ENCODE measurements at places on chromosomes 7 and 10.

DNA sequence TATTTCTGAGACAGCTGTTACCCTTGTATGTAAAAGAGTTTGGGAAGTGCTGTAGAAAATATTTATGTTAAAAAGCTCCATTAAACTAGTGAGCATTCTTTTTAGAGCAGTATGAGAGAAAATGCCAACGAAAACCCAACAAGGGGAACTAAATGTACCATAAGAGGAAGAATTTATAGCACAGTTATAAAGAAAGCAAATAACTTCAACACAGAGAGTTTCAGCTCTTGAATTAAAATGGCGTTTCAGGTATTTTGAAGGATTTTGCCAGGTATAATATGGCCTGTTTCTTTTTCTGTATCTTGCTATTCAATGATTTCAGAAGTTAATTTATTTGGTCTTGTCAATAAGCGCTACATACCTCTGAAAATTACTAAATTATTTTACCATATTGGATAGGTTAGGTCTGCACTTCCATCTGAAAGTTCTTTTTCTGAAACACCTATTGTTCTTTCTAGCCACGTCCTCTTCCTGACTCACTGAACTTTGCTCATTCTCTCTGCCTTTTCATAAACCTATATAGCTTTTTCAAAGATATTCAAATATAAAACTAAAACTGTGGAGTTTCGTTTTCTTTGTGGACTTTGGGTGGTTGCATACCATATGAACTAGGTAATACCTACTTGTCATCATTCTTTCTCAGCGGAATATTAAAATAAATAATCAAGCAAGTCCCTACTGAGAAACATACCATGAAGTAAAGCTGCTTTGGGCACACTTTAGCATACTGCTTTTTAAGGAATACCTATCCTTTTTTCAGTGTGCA lies 136.1 kb downstream of the SEMA3A start:
- no peak for DNase-seq

DNA sequence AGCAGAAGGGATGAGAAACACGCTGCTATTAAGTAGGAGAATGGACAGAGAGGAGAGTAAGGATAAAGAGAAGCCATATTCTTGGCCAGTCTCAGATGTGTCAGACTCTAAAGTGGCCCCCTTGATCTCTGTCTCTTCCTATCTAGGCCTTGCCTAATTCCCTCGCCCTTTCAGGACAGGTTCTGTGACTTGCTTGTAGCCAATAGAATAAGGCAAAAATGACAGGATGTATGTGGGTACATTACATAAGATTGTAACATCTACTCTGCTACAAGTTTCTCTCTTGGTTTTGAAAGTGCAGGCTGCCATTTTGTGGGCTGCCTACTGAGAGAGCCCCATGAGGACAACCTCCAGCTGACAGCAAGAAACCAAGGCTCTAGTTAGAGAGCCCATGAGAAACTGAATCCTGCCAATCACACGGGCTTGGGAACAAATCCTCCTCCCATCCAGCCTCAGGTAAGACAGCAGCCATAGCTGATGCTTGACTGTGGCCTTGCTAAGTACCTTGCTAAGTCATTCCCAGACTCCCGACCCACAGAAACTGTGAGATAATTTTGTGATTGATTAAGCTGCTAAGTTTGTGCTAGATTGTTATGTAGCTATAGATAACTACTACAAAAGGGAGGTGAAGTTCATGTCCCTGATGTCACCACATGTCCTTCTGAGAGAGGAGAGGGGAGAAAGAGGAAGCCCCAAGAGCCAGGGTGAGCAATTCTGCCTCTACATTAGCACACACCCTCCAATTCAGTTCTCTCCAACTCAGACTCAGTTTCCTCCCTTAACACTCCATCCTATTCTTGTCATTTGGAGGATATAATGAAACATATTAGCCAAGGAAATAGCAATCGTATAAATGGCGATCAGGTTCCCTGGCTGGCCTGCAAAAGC lies 185.5 kb downstream of the SGMS1 start:
- DNase-seq: no peak

GRCh38 chr10:97173036-97173435 lies 12.7 kb downstream of the SLIT1 start:
- DNase-seq: no peak

DNA sequence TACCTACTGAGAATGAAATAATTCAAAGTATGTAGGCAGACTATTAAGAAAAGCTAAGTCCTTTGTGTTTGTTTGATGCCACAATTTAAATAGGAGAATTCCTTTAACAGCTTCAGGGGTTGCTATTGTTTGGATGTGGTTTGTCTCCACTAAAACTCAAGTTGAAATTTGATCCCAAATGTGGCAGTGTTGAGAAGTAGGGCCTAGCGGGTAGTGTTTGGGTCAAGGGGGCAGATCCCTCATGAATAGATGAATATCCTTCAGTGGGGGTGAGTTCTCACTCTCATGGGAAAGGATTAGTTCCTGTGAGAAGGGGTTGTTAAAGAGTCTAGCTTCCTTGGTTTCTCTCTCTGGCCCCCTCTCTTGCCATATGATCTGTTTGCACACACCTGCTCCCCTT lies 97.0 kb downstream of the HGF start:
- no peak for DNase-seq

DNA sequence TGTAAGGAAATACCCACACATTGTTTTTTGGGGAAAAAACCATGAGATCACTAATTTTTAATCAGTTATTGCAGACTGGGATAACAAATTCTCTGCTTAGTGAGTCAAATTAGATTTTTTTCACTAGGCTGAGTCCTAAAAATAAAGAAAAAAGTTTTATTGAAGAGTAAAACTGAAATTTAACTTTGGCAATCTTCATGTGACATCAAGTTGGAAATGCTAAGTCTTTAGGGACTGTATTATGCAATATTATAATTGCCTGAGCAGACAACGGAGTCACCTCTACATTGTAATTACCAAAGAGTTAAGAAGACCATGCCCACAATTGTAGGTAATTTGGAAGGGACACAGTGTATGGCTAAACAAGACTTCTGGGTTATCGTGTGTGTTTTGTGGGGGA lies 2.2 kb upstream of the CLEC5A start:
- DNase-seq: no peak

GRCh38 chr10:75505840-75506506 lies 74.5 kb downstream of the LRMDA start:
- no peak for DNase-seq

DNA sequence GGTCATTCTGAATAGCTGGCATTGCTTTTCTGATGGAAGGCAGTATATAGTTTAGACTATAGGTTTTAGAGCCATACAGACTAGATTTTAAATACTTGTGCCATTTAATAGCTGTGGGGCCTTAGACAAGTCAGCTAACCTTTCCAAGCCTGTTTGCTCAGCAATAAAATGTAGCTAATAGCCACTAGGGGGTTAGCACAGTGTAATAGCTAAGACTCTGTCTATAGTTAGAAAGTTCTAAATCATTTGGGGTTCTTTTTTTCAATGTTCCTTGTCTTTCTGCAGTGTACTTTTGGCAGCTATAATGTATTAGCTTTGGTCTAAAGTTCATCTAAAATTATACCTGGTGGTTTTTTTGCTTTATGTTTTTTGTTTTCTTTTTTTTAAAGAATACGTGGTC lies 7.5 kb upstream of the KIFBP start:
- no peak for DNase-seq

GRCh38 chr7:90994121-90994520 lies 270.1 kb upstream of the FZD1 start:
- DNase-seq: no peak

- DNase-seq: no peak
These were observed 78.5 kb downstream of the SORBS1 start for GRCh38 chr10:95482501-95483233.

DNA sequence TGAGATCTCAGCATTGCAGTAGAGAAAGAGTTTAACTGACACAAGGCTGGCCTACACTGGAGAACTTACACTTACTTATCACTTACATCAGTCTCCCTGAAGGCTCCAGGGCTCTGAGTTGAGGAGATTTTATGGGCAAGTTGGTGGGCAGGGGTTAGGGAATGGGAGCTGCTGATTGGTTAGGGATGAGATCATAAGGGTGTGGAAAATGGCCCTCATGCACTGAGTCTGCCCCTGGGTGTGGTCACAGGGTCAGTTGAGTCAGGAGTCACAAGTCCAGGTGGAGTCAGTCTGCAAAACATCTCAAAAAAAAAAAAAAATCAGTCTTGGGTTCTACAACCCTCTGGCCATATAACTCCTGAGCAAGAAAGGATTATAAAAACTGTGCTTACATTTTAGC lies 60.5 kb downstream of the PPP1R17 start:
- no peak for DNase-seq

DNA sequence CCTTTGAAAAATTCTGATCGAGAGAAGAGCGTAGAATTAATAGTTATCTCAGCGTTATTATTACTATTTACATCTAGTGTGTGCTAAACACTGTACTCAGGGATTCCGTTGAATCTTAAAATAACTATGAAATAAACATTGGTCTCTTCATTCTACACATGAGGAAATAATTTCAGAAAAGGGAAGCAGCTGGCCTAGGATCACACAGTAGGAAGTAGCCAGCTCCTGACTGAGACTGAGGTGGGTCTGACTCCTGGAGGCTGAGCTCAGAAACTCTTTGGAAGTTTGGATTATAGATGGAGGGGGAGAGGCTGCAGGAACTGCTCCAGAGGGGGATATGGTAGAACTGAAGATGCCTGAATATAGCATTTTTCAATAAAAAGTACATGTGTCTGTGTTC lies 183.9 kb upstream of the WDR11 start:
- DNase-seq: no peak

DNA sequence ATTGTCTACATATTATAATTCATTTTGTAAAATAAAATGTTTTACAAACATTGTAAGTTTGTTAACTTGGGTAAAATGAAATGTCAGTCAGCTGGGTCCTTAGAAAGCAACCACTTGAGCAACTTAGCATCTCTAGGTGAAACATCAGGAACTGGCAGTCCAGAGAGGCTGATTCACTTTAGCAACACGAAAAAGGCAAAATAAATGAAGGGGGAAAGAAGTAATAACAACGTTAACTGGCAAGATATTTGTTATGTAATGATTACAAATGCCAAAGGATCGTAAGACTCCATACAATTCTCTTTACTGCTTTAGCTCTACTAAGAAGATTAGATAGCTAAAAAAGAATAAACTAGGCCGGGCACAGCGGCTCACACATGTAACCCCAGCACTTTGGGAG lies 5.0 kb downstream of the PDZD8 start:
- no peak for DNase-seq

DNA sequence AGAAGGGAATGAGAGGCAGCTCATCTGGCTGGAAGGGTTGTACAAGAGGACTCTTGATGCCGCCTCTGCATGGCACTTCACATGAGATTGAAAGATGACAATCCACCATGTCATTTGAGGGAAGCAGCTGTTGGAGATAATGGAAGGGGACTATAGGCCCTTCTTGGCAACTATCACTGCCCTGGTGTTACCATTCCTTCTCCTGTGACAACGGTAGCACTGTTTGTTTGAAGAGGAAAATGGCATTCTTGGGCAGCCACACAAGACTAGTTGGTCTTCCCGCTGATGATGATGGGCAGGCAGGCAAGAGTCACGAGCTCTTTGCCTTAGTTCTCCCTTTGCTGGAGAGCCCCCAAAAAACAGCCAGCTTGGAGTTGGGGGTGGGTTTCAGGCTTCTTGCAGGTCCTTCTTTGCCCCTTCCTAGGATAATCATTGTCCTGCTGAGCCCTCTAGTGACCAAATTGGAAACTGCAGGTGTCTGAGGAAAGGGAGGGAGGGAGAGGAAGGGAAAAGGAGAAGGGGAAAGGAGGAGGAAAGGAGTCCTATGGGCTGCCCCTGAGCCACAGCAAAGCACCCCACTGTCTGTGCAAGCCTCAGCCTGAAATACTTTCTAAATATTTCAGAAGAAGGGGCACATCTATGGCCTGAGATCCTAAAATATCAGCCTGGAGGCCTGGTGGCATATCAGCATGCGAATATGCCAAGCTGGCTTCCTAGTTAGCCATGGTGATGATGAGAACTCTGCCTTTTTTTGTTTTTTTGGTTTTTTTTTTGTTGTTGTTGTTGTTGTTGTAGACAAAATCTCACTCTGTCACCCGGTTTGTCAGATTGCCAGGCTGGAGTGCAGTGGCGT lies 165.6 kb upstream of the KMT2E start:
- no peak for DNase-seq

DNA sequence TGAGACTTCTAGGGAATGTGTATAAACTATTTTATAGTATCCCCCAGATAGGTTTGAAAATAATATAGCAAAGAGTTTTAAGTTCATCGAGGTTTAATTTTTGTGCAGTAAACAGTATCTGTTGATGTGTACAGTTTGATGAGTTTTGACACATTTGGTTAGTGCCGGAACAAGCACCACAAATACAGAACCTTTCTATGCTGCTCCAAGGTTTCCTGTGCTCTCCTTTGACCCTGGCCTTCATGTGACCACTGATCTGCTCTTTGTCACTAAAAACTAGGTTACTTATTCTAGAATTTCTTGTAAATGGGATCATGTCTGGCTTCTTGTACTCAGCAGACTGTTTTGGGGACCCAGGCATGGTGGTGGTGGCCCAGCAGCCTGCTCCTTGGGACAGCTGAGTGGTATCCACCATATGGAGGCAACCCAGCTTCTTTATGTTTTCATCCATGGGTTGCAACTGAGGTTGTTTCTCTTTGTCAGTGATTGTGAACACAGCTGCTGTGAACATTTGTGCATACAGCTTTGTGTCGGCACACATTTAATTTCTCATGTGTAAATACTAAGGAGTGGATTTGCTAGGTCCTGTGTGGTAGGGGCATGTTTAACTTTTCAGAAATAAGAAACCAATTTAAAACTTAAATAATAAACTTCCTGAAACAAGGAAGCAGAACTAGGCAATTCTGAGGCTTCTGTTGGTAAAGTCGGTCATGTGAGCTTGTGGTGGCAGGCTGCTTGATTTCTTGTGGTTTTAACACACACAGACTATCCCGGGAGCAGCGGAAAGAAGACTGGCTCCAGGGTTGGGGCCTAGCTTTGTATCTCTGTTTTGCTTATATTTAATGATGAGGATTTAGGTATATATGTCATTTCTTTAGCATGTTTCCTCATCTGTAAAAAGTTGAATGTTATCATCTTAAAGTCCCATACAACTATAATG lies 219.4 kb downstream of the ABCA13 start:
- no peak for DNase-seq

DNA sequence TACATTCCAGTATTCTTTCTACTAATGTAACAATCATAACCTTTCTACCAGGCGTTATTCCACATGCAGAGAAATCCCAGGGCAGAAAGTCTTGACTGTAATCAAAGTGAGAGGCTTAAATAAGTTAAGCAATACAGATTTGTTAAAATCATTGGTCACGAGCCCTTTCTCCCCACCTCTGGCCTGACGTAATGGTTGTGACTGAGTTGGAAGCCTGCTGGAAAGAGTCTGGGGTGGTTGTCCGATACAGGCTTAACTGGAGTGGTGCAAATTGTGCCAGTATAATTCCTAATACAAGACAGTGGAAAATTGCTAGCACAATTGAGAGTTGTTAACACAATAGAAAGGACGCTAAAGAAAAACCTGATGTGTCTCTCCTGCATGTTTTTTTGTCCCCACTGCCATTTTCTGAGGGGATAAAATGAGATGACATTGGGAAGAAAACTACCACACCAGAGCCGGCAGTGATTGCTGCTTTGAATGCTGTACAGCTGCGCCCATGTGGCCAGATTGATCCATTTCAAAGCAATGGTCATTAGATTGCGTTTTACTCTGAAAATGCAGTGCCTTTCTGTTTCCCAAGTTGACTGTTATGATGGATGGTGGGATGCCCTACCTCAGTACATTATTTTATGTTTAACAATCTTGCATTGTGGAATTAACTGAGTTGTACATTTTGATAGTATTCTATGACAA lies 190.8 kb downstream of the POU6F2 start:
- no peak for DNase-seq
